RKO (cell line): ENCODE measurements at places on chromosomes 6 and 20.

DNA sequence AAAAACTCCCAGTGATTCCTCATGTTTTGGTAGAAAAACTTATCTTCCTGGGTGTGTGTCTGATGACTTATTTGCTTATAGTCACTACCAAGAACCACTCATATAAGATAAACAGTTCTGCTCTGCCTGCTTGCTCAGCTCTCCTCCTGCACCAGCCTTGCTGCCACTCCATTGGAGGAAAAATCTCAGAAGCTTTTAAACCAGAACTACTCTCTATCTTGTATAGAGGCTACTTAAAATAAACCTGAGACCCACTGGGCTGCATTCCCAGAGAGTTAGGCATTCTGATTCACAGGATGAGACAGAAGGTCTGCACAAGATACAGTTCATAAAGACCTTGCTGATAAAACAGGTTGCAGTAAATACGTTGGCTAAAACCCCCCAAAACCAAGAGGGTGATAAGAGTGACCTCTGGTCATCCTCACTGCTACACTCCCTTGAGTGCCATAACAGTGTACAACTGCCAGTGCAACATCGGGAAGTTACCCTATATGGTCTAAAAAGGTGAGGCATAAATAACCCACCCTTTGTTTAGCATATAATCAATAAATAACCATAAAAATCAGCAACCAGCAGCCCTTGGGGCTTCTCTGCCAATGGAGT, 728.3 kb downstream of the EPHA7 start:
- DNase-seq, result no peak

GRCh38 chr20:32803092-32803491, 16.7 kb upstream of the MAPRE1 start:
- no peak for DNase-seq

DNA sequence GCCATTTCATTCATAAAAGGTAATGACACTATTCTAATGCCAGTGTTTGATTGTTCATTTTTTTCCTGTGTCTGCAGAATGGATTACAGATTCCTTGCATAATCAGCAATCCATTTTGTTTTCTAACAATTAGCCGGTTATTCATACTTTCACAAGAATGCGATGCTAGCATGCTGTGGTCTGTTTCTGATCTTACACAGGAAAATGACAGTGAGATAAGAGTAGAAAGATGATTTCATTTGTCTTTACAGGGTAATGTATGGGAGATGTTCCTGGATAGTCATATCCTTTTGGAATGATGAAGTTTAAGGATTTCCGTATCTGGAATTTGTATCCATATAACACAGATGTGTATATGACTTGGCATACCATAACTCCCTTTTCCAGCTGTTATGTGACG, 207.3 kb downstream of the FARS2 start:
- no peak for DNase-seq

- DNase-seq, result no peak
Observed at GRCh38 chr6:39599973-39600372, 125.2 kb downstream of the KIF6 start.

DNA sequence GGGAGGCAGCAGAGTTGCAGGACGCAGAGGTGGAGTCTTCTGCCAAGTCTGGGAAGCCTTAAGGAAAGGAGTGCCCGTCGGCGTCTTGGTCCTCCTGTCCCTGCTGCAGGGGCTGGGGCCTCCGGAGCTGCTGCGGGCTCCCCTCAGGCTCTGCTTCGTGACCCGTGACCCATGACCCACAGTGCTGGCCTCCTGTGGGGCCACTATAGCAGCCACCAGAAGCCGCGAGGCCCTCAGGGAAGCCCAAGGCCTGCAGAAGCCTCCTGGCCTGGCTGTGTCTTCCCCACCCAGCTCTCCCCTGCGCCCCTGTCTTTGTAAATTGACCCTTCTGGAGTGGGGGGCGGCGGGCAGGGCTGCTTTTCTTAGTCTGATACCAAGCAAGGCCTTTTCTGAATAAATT, 3.3 kb upstream of the COL9A3 start:
- no peak for DNase-seq
